ENCODE measurements at places on chromosomes 2 and 18.

DNA sequence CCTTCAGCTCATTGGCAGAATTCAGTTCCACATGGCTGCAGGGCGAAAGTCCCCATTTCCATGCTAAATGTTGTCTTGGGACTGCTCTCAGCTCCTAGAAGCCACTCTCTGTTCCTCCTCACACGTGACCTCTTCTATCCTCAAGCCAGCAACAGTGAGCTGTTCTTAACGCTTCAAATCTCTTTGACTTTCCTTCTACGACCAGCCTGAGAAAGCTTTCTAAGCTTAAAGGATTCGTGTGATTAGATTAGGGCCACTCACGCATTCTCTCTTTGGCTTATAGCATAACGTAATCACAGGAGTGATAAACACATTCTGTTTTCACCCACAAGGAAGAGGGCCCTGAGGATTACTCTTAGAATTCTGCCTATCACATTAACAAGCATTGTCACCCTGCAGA is 29.8 kb upstream of the LAMA1 start:
- no peak for DNase-seq

GRCh38 chr2:63865159-63865799 is 23.6 kb downstream of the UGP2 start:
- DNase-seq = no peak

DNA sequence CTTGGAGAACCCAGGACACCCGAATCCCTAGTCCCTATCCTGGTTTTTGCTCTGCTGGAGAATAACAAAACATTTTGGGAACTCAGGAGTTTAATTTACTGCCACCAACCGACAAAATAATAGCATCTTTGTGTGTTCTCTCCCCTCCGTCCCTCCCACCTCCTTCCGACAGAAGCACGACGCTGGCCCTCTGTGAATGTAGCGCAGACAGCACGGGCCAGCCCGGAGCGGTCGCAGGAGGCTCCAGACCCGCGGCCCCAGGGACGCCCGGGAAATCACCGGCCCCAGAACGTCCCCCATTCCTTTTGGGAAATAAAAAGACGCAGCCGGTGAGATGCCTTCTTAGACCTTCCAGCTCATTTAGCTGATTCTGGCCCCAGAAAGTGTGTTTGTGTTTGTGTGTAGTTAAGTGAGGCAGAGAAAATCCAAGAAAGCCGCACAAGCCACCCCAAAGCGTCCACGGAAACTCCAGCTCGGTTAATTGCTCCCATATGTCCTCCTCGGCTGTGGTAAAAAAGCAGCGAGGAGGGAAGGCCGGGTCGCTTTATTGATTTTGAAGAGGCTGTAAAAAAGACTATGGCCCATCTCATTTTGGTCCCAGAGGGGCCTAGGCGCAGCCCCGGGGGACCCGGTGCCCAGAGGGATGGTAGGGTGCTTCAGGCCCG is 577 bp upstream of the TANC1 start:
- DNase-seq = no peak

DNA sequence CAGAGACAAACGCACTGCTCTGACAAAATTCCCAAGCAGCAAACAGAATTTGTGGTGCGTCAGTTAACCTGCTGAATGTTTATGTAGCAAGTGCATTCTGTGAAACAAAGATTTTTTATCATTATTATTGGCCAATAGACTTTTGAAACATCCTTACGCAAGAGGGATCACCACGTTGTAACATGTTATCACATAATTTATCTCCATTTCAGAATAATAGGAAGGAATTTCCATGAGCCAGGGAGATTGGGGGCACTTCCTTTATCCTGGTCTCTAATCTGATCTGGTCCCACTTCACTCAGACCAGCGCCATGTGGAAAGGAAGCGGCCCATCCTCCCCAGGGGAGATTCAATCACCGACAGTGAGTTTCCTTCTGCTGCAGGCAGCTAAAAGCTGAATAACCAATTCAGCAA is 166.1 kb downstream of the PID1 start:
- DNase-seq = no peak

- no peak for DNase-seq
These were observed 1.6 kb downstream of the NUP35 start for GRCh38 chr2:183125659-183126341.

GRCh38 chr18:73201940-73202339 is 334.2 kb upstream of the NETO1 start:
- DNase-seq = no peak

DNA sequence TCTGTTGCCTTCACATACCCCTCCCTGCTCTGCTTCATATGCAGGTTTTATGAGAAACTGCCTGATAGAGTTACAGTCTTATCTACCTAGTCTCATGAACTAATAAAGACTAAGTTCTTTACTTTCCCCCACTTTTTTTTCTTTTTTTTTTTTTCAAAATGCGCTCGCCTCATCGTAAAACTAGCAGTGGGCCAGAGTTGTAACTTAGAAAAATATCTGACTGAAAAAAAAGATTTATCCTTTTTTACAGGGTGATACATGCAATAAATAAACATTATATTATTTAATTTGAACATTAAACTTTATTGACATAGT is 52.9 kb upstream of the STAT1 start:
- no peak for DNase-seq

DNA sequence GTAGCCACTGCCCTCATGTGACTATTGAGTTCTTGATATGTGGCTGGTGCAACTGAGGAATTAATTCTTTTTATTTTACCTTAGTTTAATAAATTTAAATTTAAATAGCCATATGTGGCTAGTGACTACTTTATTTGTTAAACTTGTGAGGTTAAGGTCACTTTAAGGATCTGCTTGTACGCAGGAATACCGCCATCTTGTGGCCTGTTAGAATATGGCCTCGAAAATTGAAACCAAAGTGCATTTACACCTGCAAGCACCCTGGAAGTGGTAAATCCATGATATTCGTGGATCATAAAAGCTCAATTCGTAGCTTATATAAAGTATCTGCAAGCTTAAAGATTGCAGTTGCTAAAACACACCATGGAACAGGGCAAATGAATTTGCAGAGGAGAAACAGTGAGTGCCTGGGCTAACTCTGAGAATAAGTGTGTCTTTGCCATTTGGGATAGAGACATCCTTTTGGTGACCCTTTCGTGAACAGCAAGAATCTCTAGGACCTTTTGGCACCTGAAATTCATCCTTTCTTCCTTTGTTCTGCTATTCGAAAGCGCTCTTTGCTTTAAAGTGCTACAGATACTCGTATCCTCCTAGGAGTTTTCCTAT is 59.9 kb upstream of the REG3A start:
- DNase-seq = peak; percentile 10

DNA sequence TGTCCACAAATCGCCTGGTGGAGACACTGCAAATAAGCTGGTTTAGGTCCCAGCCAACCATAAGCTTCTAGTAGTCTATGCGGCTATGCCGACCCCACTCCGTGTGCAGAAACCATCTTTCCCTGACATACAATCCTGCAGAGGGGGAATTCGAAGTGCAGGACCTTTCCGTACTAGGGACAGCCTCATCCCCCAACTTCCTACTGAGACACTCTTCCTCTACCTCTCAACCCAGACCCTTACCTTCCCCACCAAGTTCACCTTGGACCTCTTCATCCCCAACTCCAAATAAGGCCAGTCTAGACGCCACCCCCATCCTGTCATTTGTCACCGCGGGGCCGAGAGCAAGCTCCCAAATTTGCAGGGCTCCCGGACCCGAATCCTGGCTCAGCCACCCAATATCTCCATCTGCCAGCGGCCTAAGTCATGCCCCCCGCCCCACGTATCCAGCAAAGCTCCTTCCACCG is 496 bp downstream of the SUCLG1 start:
- DNase-seq = peak; percentile 15

DNA sequence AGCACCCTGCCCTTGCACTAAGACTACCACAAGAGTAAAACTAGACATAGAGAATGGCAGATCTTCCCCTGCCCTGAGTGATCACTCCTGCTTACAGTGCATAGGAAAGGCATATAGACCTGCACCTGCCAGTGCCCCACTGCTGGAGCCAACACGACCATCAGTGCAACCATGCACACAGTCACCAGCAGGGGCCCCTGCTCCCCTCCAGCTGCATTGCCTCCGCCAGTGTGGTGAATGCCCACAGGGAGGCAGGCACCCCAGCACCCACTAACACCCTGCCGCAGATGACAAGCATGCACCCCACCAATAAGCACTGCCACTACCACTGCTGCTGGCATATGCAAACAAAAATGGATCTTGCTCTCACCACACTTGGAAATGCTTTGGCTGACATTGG is 478.8 kb downstream of the ADCYAP1 start:
- no peak for DNase-seq

DNA sequence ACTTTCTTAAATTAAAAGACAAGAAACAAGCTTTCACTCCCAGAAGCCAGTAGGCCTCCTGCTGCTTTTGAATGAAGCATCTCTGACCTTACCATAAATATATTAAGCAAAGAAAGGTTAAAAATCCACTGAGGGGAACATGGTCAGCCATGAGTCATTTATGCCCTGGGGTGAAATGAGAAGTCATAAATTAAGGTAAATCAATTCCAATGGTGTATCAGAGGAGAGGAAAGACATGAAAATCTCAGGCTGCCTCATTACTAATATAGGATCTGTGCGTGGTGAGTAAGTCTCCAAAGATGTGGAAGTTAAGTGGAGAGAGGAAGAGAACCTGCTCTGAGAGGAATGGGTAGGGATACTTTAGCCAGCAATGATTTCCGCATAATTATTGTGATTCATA is 292.3 kb upstream of the CHAC2 start:
- DNase-seq = no peak

- no peak for DNase-seq
These were observed 178.0 kb upstream of the HS6ST1 start for GRCh38 chr2:128496700-128497099.

DNA sequence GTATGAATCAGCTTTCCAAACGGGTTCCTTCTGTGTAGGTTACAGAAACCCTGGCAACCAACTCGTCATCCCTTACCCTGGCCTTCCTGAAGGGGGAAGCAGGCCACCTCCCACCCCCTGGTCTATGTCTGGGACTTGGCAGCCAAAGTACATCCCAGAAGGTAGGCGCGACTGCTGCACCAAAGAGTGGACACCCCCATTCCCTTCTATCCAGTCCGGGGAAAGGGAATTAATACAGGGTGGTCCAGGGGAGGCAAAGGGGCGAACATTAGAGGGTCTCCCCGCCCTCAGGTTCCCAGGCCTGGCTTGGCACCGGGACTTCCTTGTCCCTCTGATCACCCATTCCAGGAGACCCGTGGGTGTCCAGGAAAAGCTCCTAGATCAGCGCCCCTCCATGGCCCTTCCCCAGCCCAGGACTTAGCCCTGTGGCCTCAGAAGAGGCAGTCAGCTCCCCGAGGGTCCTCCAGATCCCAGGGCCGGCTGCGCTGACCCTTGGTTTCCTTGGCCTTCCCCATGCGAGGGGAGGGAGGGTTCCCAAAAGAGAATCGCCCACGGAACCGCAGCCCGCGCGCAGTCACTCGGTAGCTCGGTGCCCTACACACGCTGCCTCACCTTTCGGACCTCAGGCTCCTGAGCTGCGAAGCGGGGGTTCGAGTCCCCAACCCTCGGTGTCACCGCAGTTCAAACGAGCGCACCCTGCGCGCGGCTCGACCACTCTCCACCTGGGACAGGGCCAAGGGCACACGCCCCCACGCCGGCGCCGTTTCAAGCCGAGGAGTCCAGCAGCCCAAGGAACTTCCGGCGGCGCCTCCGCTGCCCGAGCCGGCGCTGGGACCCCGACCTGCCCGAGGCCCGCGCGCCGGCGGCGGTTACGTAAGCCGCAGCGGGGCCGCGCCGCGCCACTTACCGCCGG is at the start of gene PER2:
Gene PER2 (minus strand): TSS at position 874 of the 913 bp plus-strand sequence. CDS start 10,674 bp downstream, outside the sequence.
- DNase-seq = peak; percentile 40

GRCh38 chr2:110872521-110872920 is 140.1 kb downstream of the ACOXL start:
- no peak for DNase-seq

GRCh38 chr2:239464166-239465016 is 63.6 kb upstream of the HDAC4 start:
- no peak for DNase-seq

GRCh38 chr2:150339951-150340350 is 147.5 kb downstream of the RND3 start:
- DNase-seq = no peak

DNA sequence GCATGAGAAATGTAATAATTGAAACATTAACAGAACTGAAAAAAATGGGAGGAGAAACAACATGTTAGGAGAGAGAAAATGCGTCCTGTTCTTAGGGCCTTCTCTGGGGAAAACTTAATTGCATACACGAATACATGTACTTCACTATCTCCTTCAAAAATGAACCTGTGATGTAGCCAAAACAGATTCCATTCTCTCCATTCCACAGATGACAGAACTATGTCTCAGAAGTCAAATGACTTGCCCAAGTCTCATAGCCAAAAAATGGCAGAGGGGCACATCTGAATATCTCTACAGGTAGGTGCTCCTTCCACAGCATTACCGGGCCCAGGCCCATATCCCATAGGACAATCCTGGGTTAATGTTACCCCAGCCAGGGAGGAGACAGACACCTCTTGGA is 3.9 kb upstream of the DCTN1 start:
- no peak for DNase-seq

GRCh38 chr2:203637471-203638167 is 68.8 kb upstream of the CD28 start:
- no peak for DNase-seq

DNA sequence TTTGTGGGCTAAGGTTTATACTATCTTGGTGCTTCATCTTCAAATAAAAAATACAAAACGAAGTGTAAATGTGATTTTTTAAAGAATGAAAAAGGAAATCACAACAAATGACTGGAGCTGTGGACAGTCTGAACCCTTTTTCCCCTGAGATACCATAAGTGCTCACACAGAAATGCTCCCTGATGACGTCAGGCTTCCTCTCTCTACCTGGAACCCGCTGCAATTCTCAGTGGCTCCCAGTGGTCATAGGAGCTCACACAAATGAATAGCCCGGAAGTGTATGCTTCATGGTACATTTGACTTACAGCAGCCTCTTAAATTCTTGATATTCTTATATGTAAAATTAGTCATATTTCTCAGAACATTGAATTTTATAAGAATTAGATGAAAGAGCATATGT is 249.7 kb upstream of the GYPC start:
- DNase-seq = no peak

DNA sequence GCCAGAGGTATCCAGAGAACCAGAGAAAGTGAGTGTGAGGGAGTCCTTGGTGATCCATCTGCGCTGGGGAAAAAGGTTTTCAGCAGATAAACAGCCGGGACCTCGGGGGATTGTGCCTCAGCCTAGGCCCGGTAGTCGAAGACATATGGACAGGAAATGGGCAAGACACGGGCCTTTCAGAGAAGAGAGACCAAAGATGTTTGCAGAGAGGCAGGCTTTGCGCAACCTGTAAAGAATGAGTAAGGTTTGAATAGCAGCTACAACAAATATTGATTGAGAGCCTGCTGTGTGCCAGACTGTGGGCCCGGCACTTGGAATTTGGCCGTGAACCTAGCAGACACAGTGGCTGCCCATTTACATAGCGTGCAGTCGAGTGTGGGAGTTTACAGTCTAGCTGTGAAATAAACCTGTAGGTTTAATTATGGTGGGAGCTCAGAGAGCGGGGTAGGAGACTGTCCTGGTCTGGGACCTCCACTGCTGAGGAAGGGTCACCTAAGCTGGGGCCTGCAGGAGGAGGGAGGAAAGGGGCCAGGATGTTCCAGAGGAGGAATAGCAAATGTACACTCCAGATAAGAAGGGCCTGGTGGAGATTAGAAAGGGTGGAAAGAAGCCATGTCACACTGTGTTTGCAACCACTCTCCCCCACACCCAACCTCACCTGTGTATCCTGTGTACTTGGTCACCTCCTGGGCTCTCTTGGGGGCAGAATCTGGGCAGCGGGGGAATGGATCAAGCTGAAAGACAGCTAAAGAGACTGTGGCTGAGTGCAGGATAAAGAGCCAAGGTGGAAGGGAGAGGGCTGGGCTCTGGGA is 3.0 kb downstream of the SH2D6 start:
- no peak for DNase-seq

All from germinal center (tissue), 1 donor.